ENCODE measurements at places on chromosomes 6 and 20.

GRCh38 chr6:166957805-166958076, 1.4 kb upstream of the RNASET2 start:
- no peak for DNase-seq

GRCh38 chr20:44109951-44110361, 77.0 kb downstream of the JPH2 start:
- no peak for DNase-seq

GRCh38 chr6:149449831-149450678, 34.8 kb downstream of the ZC3H12D start:
- DNase-seq, result no peak

DNA sequence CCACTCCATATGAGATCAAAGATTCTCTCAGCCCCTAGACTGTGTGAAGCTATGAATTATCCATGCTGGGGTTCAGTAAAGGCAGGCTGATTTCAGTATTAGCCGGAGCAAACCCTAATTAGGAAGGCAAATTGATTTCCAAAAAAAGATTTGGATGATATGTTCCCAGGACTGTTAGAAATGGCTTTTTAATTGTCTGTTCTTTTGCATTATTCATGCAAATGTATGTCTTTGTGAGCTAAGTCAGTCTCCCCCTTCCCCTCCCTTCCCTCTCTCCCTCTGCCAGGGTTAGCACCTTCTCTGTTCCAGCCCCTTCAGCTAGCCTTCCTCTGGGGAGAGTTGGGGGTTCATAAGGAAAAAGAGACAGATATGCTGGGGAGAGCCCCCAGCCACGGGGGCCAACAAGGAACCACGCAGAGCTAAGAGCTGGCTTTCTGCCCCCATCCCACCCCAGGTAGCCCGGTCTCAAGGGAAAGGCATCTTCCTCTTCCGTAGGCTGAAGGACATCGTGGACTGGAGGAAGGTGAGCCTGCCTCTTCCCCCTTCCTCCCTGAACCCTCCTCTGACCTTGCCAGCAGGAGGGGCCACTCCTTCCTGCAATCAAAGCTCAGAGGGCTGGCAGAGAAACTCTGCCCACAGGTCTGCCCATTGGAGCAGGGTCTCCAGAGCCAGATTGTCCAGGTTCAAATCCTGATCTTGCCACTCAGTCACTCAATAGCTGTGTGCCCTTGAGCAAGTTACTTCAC, 32.3 kb downstream of the PDRG1 start:
- no peak for DNase-seq
